ENCODE measurements at places on chromosomes 2 and 18.

GRCh38 chr2:120111193-120111592 is 98.3 kb downstream of the EPB41L5 start:
- no peak for DNase-seq

- DNase-seq = no peak
These were observed 22.0 kb upstream of the SERPINB12 start for GRCh38 chr18:63520053-63520685.

GRCh38 chr2:136112317-136113208 is 5.4 kb downstream of the CXCR4 start:
- no peak for DNase-seq

DNA sequence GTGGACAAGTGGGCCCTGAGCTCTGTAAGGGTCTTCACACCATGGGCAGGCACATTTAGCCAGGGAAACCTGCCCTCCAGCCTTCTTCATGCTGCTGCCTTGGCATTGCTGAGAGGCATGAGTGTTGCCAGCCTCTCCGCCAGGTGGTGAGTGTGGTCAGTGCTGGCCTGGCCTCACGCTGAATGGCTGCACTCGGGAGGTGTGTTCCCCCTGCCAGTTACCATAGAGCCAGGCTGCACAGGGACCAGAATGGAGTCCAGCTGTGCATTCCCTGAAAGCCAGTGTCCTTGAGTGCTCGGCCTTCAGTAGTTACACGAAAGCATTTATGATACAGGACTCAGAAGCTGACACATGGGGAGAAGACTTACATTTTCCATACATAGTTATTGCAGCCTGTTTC is 139.7 kb downstream of the ATP9B start:
- DNase-seq = no peak

DNA sequence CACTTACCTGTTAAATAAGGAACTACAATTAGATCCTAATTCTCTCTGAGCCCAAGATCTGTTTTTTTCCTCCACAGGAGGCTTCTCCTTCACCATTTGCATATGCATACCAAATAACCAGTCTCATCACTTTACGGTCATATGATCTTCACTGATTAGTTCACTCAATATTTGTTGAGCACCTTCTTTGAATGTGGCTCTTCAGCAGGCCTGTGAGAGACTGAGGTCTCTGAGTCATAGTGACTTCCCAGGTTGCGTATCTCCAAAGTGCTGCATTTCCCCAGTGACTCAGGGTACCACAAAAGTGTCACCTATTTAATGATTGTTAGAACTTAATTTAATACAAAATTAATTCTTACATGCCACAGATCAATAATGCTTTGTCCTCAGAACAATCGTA is 108.8 kb upstream of the TRIB2 start:
- no peak for DNase-seq

- DNase-seq = no peak
These were observed 162.2 kb upstream of the ITGA4 start for GRCh38 chr2:181294979-181295378.

- no peak for DNase-seq
These were observed 516.3 kb downstream of the NRXN1 start for GRCh38 chr2:50515638-50516037.

DNA sequence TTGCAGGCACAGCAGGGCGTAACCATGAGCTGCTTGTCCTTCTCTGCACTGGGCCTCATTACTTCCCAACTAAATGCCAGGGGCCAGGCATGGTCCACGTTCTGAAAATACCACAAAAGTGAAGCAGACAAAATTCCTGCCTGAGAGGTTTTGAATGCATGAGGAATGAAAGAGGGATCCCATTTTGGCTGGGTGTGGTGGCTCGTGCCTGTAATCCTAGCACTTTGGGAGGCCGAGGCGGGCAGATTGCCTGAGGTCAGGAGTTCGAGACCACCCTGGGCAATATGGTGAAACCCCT is 139.5 kb downstream of the MBP start:
- no peak for DNase-seq

- no peak for DNase-seq
These were observed 15.2 kb downstream of the ACVR2A start for GRCh38 chr2:147860009-147860408.
